HepG2 (cell line): ENCODE measurements at places on chromosomes 5 and 9.

GRCh38 chr9:77488439-77489126 is 159.5 kb downstream of the GNA14 start:
- DNase-seq, result no peak

- peak; percentile 85 for DNase-seq
Observed at GRCh38 chr9:12776513-12777055, 1.8 kb downstream of the LURAP1L start.

DNA sequence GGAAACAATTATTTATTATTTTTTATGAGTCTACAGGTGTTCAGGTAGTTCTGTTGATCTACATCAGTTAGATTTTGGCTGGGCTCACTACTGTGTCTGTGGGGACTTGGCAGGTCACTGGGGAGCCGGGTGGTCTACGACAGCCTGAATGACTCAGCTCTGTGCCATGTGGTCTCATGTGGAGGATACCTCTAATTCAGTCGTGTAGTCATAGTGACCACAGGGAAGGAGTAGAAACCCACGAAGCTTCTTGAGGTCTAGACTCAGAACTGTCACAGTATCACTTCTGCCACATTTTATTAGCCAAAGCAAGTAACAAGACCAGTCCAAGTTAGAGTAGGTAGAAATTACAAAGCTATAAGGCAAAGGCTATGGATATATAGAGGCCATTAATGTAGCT is 64.7 kb upstream of the GRAMD2B start:
- DNase-seq, result no peak

- no peak for DNase-seq
Observed at GRCh38 chr9:69444791-69445190, 119.8 kb downstream of the ENTREP1 start.

DNA sequence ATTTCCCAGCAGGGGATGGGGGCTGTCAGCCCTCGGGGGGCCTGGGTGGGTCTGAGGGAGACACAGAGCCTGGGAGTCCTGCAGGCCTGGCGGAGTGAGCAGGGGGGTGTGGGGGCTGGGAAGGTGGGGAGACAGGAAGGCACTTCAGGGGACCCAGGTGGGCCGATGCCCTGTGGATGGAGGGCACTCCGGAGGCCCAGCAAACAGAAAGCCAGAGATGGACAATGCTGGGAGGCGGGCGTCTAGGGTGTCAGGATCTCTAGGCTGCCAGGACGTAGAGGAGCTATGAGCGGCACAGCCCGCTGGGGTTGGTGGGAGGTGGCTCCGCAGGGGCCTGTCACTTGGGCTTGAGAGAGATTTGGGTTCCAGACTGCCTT is 87.6 kb upstream of the COL5A1 start:
- no peak for DNase-seq

DNA sequence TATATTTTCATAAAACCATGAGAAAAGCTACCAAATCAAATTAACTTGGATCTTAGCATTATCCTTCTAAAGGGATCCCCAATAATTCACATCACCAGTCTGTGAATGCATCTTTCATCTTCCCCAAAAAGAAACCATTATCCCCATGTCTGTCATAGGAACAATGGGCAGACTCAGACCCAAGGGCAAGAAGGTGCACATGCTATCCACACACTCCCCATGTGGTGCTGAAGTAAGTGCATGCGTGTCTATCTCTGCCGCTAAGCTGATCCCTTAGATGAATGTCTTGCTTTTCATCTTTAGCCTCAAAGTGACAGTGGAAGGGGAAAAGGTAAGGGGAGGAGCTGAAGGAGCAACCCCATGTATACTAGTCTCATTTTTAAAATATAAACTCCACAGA is 10.2 kb downstream of the SPOCK1 start:
- DNase-seq, result no peak

DNA sequence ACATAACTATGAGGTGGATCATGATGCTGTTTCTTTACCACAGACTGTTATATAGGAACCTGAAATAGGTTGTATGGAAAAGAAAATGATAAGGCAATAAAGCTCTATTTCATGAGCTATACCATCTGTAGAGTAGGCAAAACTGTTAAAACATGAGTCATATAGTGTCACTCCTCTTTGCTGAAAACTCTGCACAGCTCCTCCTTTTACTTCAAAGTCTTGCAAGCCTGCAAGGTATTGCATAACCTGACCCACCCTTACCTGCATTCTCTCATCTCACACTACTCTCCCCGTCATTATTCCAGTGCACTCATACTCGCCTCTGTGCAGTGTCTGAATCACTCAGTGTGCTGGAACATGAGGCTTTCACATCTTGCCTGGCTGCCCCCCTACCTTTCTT is 790.1 kb downstream of the EFNA5 start:
- DNase-seq, result no peak

- DNase-seq, result no peak
Observed at GRCh38 chr5:926417-927171, 33.9 kb downstream of the TRIP13 start.

GRCh38 chr9:10274175-10274574 is 338.6 kb downstream of the PTPRD start:
- DNase-seq, result no peak

- DNase-seq, result no peak
Observed at GRCh38 chr5:179475208-179475751, 75.1 kb upstream of the RUFY1 start.

DNA sequence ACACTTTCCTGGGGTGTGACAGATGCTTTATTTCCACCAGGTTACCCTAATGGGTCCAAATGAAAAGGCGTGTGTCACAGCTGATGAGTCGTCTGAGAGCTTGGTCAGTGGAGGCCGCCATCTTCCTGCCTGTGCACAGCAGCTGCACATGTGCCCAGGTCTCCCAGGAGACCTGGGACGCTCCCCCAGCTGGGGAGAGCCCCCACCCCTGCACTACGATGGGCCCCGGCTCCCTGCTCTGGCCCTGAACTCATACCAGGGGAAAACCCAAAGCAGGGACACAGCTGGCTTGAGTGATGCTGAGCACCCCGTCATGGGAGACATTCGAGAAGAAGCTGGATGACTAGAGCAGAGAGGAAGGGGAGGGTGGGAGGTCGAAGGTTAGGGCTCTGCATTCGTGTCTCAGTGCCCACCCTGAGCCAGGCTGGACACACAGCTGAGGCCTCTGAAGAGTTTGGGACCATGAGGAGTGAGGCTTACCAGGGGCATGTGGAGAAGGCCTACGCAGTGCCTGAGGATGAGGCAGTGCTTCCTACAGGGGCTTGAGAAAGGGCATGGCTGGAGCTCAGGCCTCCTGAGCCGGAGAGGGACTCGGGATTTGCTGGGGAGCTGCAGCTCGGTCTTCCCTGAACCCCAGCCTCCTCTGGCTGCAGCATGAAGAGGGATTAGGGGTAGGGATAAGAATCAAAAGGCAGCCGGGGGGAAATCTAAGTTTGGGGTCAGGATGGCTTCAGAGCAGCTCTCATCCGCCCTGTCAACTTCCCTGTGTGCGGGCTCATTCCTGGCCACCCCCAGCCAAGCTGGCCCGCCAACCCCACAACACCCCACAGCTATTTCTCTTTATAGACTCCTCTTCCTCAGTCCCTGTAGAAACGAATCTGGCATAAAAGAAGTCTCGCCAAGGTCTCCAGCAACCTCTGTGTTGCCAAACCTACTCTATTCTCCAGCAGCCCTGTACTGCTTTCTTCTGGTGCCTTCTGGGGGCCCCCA is 42.2 kb upstream of the RNU6ATAC start:
- no peak for DNase-seq

- no peak for DNase-seq
Observed at GRCh38 chr5:69007163-69007562, 86.7 kb upstream of the SLC30A5 start.

DNA sequence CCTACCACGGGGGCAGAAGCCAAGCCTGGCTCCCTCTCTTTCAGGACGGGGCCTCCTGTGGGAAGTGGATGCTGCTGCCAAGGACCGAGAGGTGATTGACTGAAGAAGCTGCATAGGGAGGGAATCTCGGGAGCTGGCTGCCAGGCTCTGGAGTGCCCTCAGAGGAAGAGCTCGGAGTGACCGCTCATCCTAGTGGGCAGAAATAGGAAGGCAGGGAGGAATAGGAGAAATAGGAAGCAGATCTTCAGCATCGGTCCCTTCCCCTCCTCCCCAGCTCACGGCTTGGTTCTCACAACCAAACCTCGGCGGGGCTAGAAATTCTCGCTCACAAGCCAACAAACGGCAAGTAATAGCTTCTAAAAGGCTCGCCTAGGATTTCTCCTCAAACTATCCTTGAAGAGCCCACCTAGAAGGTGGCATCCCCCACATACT is 159.9 kb upstream of the RAI14 start:
- no peak for DNase-seq

GRCh38 chr5:59923465-59923864 is 29.9 kb upstream of the PDE4D start:
- DNase-seq, result no peak

GRCh38 chr9:3235497-3235896 is 290.3 kb downstream of the RFX3 start:
- no peak for DNase-seq

DNA sequence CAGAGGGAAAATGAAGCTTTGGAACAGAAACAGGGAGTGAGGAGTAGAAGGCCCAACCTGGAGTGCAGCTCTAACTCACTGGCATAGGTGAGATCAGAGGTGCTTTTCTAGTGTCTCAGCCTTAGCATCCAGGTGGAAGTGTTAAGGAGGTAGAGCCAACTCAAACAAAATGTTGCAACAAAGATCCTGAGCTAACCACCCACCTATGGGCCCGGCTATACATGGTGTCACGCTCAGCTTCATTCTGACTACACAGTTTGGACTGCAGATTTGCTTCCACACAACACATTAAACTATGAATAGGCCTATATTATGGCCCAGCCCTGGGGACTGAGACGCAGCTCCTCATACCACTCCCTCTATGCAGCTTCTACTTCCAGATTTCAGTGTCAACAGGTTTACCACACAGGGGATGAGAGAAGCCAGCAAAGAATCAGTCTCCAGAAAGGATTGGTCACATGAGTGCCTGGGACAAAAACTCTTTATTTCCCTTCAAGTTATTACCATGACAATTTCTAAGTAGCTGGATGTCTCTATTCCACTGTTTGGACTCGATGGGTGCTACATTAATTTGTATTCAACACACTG is 9.0 kb downstream of the C5orf63 start:
- DNase-seq, result no peak

DNA sequence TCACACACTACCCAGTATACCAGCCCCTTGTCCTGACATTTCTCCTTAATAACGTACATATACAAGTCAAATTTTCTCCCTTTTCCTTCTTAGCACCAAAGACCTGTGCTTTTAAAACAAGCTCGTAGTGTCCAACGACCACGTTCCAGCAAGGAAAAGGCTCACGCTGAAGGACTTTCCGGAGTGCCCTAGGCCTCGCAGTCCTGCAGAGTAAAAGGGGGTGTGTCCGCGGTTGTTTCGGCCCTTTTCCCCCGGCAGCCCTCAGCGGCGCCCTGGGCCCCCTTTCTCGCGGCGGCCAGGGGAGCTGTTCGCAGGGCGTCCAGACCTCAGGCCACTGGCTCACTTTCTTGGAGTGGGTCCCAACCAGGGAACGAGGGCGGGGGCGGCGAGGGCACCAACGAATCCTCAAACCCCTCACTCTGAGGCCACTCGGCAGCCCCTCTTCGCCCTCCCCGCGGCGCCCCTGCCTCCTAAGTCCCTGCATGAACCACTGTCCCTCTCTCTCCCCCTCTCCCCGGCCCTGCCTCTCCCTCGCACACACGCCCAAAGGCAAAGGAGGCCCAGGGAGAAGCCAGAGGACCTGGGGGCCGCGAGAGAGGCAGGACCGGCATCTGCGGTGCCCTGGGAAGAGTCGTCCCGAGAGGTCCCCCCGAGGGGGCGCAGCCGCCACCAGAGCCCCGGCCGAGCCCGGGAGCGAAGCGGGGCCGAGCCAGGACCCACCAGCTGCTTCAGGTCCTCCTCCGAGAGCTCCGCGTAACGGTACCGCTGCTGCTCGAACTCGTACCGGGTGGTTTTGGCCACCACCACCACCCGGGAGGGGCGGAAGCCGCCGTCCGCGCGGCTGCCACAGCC is 720 bp downstream of the NADK2 start:
- DNase-seq, result peak; percentile 40

- DNase-seq, result no peak
Observed at GRCh38 chr5:137296213-137296781, 202.8 kb downstream of the SPOCK1 start.

DNA sequence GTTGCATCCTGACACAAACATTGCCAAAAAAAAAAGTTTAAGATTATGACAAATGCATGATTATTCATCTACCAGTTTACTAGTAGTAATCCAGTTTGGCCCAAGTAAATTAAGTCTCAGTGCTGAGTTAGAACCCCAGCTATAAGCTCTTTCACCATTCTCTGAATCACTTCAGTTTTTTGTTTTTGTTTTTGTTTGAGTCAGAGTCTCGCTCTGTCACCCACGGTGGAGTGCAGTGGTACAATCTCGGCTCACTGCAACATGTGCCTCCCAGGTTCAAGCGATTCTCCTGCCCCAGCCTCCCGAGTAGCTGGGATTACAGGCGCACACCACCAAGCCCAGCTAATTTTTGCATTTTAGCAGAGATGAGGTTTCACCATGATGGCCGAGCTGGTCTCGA is 1.5 kb upstream of the PCYOX1L start:
- no peak for DNase-seq

GRCh38 chr5:171574376-171574775 is 154.9 kb downstream of the FGF18 start:
- no peak for DNase-seq

DNA sequence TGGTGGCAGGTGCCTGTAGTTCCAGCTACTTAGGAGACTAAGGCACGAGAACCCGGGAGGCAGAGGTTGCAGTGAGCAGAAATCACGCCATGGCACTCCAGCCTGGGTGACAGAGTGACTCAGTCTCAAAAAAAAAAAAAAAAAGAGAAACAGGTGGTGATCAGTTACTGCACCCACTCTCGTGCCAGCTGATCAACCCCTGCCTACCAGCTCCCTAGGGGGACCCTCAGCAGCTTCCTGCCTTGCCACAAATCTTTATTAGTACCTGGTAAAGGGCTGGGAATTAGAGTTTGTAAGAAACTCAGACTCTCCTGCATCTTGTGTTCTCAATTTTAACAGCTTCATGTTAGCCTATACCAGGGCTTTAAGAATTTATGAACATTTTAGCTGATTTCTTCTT is 914.9 kb downstream of the EFNA5 start:
- no peak for DNase-seq

GRCh38 chr5:13987843-13988464 is 43.5 kb upstream of the DNAH5 start:
- DNase-seq, result peak; percentile 37

DNA sequence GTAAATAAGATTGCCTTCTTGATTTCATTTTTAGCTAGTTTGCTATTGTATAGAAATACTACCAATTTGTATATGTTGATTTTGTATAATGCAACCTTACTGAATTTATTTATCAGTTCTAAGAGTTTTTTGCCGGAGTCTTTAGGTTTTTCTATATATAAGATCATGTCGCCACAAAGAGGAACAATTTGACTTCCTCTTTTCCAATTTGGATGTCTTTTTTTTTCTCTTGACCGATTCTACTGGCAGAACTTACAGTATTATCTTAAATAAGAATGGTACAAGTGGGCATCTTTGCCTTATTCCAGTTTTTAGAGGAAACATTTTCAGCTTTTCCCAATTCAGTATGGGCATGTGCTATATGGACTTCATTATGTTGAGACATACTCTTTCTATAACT is 624.7 kb upstream of the ACO1 start:
- DNase-seq, result no peak
